Stimulated activated naive B cell treated with anti-CD40 and anti-IgM and Interleukin-4, amounts not matched to agents 10 μg/mL and 1 μg/mL and 100 μg/mL, for 72 hours (primary cell): ENCODE measurements at places on chromosomes 6 and 20.

DNA sequence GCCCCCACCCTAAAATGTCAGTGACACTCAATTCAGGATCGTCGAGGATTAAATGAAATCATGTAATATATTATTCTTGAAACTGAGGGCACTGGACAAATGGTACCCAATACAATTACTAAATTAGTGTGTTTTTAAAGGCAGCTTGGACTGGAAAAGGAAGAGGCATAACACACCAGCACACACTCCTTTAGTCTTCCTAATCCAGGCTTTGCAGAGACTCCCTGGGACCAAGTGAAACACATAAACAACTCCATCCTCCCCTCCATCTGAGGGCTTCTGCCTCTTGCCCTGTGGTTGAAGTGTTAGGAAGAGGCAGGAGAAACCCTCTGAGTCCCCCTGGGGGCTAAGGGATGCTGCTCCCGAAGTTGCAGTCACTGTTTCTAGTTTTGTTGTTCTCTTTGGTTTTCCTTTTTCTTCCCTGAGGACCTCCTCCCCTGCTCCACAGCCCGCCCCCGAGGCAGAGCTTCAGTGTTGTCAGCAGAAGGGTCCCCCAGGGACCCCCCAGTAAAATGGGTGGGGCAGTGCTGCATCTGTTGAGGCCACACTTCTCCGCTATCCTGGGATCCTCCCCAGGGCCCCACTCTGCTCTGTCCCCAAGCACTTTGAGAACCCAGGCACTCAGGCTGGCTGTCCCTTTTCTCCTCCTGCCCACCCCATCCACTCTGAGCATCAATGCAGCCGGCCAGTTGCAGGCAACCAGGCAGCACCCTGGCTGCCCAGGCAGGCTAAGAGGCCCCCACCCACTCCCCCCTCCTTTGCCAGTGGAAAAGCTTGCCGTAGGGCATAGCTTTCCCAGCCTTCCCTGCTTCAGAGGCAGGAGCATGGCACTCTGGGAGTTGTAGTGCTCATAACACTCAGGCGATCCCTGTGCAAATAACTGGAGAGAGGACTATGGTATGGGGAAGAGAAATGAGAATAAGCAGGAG is 5.9 kb downstream of the TMEM63B start:
- no peak for DNase-seq

DNA sequence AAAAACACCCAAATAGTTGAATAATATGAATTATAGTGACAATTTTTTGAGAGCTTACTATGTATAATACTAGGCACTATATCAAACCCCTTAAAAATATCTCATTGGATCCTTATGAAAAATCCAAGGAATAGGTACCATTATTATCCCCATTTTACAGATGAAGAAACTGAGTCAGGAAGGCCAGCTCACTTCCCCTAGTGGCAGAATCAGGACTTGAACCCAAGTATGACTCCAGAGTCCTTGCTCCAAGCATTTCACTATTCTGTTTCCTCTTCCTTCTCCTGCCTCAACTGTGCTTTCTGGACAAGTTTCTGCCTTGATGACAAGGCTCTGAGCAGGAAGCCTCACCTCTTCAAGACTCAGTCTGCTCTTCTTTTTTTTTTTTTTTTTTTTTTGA is 10.8 kb upstream of the PARD6B start:
- DNase-seq, result no peak

GRCh38 chr6:34506718-34507117 is 40.8 kb downstream of the PACSIN1 start:
- DNase-seq, result no peak

- no peak for DNase-seq
Measured at GRCh38 chr6:102313699-102314098, 920.2 kb downstream of the GRIK2 start.

- no peak for DNase-seq
Measured at GRCh38 chr6:137056121-137056880, 11.5 kb upstream of the IL20RA start.

- DNase-seq, result no peak
Measured at GRCh38 chr6:51139950-51140385, 321.3 kb downstream of the TFAP2B start.

DNA sequence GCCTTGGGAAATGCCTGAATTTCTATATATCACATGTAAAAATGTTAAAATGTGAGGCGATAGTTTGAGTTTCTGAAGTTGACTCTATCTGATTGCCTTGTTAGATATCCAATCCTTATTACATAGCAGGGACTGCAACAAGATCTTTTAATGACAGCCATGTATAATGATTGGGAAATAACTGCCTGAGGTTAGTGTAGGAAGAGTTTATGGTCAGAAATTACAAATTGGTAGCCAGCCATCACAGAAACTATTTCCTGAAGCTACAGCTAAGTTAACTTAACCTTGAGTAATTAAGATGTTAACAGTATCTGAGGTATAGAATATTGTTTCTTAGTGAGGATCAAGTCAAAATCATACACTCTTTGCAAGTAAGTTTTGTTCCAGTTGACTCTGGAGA is 41.0 kb downstream of the AKIRIN2 start:
- no peak for DNase-seq

DNA sequence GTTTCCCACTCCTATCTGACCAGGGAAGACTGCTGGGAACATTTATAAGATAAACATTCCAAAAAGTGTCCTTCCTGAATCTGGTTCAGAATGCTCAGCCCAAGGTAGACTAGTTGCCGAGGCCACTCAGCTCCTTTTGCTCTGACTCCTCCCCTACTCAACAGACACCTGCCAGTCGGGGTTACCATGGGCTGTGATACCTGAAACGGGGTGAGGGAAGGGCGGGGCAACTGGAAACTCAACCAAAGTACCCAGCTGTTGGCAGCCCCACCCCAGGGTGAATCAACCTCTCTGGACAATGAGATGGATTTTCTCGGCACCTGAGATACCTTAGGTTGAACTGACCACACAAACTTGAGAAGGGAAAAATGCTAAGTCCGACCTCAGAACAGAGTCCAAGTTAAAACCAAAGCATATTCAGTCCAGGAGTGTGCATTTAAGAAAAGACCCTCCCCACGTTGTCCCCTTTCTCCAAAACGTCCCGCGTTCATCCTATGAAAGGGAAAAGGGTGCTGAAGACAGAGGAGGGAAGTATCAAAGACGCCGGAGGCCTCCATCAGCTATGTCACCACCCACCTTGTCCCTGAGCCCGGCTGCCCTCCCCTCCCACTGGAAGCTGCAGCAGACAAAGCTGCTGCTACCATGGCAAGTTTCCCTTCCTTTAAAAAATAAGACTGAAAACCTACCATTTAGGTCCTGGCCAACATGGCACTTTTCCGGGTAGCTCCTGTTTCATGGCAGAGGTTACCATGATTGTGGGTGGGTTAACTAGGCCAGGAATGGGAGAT is 100.1 kb downstream of the SLC23A2 start:
- DNase-seq, result no peak

DNA sequence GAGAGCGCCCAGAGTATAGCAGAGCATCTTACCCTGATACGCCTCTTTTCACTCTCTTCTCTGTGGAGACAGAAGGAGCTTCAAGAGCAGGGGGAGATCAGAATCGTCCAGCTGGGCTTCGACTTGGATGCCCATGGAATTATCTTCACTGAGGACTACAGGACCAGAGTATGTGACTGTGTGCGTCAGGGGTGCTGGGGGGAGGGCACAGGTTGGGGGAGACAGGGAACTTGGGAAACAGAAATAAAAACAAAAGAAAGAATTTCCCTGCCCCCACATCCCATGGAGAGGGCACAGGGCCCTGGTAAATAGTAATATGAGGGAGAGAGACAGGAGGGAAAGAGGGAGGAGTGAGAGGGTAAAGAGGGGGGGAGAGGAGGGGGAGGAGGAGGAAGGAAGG is 3.0 kb upstream of the C4A start:
- DNase-seq, result no peak

DNA sequence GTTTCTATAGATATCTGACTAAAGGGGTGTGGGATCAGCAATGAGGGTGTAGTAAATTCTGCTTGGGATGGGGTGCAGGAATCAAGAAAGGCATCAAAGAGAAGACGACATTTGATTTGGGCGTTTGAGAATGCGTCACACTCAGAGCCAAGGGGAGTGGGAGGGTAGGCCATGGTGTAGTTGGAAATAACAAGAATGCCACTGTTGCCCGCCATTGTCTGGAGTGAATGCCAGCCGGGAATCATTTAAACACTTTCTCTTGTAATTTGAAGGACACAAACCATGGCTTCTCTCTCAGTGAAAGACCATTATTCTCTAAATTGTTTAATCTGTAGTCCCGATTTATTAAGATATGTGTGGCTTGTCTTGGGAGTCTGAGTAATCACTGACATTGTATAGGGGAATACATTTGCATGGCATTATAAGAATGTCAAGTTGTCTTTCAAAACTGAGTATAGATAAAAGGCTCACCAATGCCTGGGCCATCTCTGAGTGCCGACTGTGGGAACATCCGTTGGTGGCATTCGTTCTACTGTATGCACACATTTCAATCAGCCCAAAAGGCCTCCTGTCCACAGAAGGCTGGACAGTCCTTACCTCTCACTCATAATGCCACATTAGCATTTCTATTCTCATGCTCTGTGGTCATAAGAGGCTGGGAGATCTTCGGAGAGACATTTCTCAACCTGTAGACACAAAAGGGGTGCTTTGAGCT is 777.8 kb downstream of the KIF16B start:
- no peak for DNase-seq

DNA sequence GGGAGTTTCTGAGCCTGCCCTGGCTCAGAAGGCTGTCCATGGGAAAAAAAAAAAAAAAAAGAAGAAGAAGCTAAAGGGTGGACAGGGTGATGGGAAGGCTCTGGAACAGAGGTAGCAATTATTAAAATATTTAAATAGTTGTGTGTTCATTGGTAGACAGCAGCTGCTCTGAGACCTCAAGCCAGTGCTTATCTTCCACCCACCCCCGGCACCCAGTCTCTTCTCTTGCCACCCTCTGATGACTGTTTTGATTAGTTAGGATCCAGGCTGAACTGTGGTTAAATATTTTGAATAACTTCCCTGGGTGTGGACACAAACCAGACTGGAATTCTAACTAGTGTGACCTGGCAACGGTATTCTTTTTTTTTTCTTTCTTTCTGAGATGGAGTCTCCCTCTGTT is 16.9 kb upstream of the SRSF3 start:
- DNase-seq, result no peak

- DNase-seq, result no peak
Measured at GRCh38 chr6:112049026-112049799, 4.7 kb upstream of the CCN6 start.
